Prostate gland (tissue), 2 donors: ENCODE measurements at places on chromosomes 1 and 21. TPM values are rescaled to one million over a fixed set of nuclear protein-coding genes. Genes with fewer than 3 reads are reported as not detected.

DNA sequence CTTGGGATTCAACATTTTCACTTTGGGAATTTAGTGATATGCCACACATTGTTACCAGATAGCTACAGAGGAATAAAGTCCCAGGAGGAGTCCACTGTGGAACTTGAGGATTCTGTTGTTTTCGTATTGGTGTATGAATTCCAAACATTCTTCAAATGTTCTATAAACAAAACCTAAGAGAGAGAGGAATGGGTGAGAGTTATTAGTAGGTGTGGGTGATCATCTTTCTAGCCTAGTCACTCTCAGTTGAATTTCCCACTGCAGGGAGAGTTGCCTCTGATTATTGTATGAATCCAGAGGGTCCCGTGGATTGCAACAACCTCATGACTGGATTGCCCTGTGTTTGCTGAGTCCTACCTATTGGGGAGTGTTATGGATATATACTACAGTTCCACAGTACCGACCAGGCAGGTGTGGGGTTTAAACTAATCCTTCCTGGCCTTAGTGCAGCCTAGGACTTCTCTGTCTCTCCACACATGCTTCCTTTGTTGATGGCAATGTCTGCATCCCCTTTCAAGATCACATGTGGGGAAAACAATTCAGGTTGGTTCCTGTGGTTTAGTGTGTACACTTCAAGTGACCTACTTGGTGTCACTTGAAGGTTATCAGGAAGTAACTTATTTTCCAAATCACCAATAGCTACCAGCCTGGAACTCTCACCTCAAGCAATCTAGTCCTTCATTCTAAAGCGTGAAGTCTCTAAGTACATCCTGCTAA lies 91.8 kb downstream of the ADCY10 start:
- no peak for DNase-seq

- peak; percentile 44 for DNase-seq
Measured at GRCh38 chr1:1050577-1051052, 23.5 kb downstream of the RNF223 start.

DNA sequence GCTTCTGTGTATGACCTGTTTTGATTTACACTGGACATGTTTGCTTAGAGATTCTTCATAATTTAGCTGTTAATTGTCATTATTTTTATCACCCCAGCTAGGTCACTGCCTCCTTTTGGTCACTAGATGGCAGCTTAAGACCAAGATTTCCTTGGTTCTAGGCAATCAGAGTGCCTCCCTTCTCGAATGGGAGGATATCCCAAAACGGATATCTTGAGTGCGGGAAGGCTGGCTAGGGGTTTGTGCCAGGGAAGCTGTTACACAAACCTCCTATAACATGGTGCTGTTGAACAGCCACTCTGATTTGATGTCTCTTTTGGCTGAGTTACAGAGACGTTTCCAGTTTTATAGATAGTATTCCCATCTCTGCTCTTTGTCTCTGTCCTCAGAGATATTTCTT lies 283.5 kb downstream of the S1PR1 start:
- no peak for DNase-seq

GRCh38 chr1:41656825-41657500 lies 172.5 kb upstream of the EDN2 start:
- DNase-seq, result no peak

GRCh38 chr1:68442822-68443556 lies 6.8 kb downstream of the RPE65 start:
- DNase-seq, result no peak

DNA sequence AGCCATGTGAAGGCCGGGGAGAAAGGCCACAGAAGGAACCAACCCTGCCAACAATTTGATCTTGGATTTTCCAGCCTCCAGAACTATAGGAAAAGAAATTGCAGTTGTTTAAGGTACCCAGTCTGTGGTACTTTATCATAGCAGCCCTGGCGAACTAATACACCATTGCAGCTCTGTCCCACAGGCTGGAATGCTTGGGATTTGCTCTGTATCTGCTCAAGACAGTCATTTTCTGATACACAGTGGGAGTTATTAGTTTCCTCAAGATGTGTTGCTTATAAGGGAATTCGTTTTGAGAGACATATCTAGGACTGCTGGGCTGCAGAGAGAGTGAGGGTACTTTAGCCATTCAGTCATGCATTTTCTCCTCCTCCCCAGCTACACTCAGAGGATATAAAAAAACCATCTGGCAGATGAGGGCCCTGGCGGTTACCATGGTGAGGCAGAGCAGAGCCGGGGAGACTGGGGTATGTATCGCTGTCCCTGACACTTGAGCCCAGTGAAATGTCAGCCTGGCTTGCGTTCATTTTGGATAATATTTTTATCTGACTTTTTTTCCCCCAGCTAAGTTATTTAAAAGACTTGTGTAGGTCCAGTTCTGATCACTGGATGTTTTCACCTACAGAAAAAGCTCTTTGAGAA lies 104.6 kb downstream of the DIRAS3 start:
- no peak for DNase-seq

DNA sequence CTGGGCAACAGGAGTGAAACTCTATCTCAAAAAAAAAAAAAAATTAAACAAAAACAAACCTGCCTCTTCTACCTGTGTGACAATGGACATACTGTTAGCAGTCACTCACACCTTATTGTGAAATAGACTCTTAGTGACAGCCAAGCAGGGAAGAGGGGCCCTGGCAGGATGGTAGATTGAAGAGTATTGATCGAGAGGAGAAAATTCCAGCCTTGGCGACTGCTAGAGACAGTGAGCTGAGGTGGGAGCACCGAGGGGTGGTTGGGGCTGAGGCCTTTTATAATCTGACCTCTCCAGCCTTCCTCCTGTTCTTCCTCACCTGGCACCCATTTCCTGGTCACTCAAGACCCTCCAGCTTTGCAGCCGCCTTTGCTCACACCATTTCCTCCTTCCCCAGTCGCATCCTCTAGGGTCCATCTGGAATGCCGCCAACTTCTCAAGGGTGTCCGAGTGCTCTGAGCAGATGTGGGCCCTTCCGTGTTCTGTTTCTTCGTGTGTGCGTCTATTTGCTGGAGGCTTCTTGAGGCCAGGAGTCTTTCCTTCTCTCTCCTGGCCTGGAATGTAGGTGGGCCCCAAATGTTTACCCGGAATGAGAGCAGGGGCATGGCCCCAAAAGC lies 196.9 kb upstream of the TMEM51 start:
- DNase-seq, result no peak

DNA sequence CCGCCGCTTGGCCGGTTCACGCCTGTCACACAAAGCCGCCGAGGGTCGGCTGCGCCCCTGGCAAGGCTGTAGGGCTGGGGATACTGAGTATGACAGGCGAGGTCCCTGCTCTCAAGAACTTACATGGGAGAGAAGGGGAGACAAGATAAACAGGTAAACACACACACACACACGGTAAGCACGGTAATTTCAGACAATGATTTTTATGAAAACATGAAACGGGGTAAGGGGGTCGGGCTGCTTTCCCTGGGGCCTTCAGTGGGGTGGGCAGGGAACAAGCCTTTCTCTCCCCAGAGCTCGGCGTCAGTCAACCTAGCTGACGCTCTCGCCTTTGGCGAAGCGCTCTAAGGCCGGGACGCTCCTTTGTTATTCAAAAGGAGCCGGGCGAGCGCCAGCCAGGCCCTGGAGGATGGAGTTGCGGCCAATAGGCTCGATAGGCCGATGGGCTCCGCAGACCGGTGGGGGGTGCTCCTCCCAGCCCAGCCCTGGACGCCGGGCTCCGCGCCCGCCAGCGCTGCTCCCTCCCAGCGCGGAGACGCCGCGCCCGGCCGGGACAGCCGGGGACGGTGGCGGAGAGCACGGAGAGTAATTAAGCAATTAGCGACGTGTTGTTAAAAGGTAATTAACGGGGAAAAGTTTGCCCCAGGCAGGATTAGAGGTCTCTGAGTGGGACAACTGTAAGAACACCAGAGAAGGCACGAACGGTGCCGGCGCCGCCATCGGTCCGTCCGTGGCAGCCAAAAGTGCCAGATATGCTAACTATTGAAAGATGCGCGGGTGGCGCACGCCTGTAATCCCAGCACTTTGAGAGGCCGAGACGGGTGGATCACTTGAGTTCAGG lies 950 bp upstream of the INKA2 start:
- DNase-seq, result peak; percentile 56

- DNase-seq, result no peak
Measured at GRCh38 chr21:45726438-45726837, 82.9 kb downstream of the PCBP3 start.

- no peak for DNase-seq
Measured at GRCh38 chr1:166721145-166721544, 118.1 kb upstream of the POGK start.

DNA sequence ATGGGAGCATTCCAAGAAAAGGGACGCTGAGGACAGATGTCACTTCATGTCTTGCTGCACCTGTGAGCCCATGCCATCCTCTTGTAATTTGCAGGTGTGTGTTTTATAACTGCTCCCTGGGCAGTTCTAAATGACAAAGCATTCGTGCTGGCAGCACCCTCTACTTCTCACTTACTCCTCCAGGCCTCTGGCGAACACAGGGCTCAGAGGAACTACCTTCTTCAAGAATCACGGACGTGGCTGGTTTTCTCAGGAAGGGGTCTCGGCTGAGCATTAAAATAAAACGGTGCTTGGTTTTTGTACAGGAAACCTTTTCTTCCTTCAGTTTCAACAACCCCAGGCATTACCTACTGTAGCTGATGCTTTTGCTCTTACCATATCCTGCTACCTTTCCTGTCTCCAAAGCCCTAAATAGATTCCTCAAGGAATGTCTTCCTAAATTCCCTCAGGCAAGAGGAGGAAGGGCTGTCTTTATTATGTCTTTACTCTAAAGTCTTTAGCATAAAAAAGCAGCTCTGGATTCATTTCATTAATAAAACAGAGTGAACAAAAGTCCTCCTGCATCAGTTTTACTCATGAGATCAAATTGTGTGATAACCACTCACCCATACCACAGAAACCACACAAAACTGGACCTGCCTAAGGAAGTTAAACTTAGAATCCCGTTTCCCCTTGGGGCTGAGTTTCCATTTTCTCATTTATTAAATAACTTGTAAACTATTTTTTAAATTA lies 79.0 kb upstream of the MAP10 start:
- DNase-seq, result no peak

DNA sequence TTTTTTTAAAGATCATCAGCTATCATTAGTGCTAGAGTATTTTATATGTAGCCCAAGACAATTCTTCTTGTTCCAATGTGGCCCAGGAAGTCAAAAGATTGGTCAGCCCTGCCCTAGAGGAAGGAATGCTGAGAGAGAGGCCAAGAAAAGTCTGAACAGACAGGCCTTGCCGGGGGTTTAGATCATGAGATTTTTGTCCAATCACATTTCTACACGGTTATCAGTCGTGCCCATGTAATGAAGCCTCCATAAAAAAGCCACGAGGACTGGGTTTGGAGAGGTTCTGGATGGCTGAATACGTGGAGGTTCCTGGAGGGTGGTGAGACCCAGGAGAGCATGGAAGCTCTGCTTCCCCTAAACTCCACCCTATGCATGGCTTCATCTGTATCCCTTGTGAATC lies 24.3 kb upstream of the ENO1 start:
- no peak for DNase-seq

DNA sequence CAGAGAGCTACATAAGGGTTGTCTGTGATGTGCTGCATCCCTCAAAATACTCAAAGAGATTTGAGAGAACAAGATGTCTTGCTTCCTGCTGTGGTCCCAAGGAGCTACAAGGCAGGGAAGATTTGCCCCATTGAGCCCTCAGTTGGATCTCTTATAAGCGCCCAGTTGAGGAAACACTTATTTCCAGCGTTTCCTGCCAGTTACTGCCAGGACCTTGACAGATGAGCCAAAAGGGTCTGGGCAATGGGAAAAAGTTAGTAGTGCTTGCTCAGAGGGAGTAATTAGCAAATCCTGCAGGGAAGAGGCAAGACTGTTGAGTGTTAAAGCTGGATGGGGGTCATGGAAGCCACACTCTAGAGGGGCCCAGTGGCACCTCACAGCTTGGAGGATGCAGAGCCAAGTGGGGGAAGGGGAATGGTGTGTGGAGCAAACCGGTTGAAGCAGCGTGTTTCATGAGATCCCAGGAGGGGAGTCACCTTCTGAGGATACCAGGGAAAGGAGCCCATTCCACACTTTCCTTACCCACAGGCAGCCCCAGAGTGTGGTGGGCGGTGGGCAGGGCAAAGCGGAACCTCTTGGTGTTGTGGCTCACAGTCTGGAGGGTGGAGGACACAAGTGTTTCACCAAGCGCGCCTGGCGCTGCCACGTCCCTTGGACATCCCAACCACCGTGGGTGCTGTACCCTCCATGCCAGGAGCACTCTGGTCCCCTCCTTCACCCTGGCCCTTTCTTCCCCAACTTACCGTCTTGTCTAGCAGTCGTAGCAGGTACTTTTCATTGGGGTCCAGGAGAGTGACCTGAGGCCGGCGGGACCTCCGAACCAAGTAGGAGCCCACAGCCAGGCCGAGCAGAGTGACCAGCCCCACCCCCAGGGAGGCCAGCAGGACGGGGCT lies 805 bp downstream of the CYB5R1 start:
- DNase-seq, result peak; percentile 21

DNA sequence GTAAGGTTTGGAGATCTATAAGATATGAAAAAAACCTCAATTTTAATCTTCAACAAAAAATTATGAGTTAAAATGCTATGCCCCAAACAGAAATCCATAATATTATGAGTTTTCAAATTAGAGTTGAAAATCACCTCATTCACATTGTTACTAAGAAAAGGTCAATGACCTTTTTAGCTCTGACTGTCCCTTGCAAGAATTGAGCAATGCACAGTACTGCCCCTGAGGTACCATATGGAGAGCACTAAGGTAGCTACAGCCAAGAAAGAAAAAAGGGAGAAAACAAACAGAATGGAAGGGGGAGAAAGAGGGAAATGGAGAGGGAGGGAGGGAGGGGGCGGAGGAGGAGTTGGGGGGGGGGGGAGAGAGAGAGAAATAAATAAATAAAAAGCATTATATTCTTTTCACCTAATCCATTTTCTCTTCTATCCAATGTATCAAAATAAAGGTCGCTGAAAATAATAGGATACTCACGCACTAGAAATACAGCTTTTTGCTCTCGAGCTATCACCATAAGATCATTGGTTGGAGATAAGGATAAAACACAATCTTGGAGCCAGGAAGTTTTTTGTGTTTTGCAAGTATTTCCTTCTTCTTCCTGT lies 58.8 kb downstream of the RAB3GAP2 start:
- DNase-seq, result no peak

GRCh38 chr1:57832612-57833011 lies 408.8 kb upstream of the DAB1 start:
- DNase-seq, result no peak

Gene LCE1A
- not detected for total RNA-seq

Gene SPRR2A
- total RNA-seq, result not detected

Gene FCRL1
- not detected for total RNA-seq

Gene ACTN2
- 7.6 TPM for total RNA-seq

Gene F13B
- not detected for total RNA-seq

Gene PTPN14
- 54.0 TPM for total RNA-seq

Gene LRRC38
- 0.45 TPM for total RNA-seq

Gene TUFT1
- total RNA-seq, result 29.0 TPM

Gene GBP2
- total RNA-seq, result 34.8 TPM

Gene ENAH
- total RNA-seq, result 36.4 TPM
